AG09309 (cell line): ENCODE measurements at places on chromosomes 2 and 18.

DNA sequence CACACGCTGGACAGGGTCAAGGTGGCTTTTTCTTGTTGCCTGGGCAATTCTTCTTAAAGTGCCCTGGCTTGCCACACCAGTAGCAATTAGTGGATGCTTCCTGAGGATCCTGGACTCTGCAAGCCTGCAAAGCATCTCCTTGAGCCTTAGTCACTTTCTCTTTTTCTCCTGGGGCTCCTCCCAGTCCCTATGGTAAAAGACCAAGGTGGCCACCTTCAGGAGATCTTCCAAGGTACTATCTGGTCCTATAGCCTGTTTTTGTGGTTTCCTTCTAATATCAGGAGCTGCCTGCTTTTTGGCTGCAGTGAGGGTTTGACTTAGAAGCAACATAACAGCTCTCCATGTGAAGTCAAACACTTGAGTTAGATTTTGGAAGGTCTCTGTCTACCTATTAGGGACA is 33.3 kb upstream of the GMCL1 start:
- DNase-seq, result no peak

GRCh38 chr18:69444221-69444620 is 43.5 kb downstream of the DOK6 start:
- peak; percentile 10 for DNase-seq

- no peak for DNase-seq
Measured at GRCh38 chr2:169285531-169286235, 76.7 kb downstream of the LRP2 start.

GRCh38 chr2:174106736-174107135 is 141.6 kb upstream of the SP3 start:
- DNase-seq, result no peak

GRCh38 chr2:104774631-104775030 is 79.3 kb upstream of the POU3F3 start:
- DNase-seq, result no peak

- DNase-seq, result no peak
Measured at GRCh38 chr18:79789901-79790890, 7.5 kb upstream of the KCNG2 start.

DNA sequence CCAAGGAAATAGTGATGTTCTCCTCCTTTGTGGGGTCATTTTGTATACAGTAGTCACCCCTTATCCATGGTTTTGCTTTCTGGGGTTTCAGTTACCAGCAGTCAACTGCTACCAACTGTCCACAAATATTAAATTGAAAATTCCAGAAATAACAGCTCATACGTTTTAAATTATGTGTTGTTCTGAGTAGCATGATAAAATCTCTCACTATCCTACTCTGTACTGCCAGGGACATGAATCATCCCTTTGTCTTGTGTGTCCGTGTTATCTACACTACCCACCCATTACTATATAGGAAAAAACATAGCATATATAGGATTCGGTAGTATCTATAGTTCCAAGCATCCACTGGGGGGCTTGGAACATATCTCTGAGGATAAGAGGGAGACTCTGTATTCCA is 120.9 kb upstream of the DCC start:
- DNase-seq, result no peak

- DNase-seq, result no peak
Measured at GRCh38 chr18:53543711-53544110, 680.8 kb downstream of the MBD2 start.

GRCh38 chr2:55999790-56000189 is 76.2 kb upstream of the EFEMP1 start:
- peak; percentile 25 for DNase-seq

- DNase-seq, result no peak
Measured at GRCh38 chr2:240302933-240303595, 132.4 kb upstream of the GPC1 start.

- no peak for DNase-seq
Measured at GRCh38 chr2:238589591-238590460, 163.1 kb downstream of the ASB1 start.

DNA sequence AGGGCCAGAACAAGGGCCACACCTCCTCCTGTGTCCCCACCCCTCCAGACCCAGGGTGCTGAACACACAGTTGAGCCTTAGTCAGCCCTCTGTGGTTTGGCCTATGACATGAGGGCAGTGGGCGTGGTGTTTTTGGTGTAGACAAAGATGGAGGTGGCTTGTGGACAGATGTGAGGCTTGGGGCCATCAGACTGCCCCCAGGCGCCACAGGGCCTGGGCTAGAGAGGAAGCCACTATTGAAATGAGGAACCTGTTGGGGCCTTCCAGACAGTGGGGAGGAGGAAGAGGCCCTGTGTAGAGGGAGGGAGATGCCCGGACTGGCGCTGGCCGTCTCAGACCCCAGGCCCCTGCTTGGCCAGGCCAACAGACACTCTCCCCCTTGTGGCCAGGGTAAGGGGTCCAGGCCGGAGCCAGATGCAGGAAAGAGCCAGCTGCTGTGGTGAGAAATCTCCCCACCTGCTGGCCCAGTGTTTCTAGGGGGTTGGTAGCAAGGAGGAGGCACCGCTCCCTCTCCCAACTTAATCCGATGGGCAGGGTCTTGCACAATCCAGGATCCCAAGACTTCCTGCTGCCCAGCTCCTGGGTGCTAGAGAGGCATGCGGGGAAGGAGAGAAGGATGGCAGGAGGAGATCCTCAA is 53.8 kb downstream of the SMAD7 start:
- DNase-seq, result no peak

GRCh38 chr2:1511455-1511854 is 98.2 kb downstream of the TPO start:
- DNase-seq, result no peak

GRCh38 chr2:189913821-189914220 is 129.6 kb downstream of the PMS1 start:
- no peak for DNase-seq

- peak; percentile 29 for DNase-seq
Measured at GRCh38 chr18:30280861-30281470, 761.6 kb downstream of the DSC3 start.

GRCh38 chr18:62183578-62184195 is 3.2 kb downstream of the PIGN start:
- peak; percentile 18 for DNase-seq

DNA sequence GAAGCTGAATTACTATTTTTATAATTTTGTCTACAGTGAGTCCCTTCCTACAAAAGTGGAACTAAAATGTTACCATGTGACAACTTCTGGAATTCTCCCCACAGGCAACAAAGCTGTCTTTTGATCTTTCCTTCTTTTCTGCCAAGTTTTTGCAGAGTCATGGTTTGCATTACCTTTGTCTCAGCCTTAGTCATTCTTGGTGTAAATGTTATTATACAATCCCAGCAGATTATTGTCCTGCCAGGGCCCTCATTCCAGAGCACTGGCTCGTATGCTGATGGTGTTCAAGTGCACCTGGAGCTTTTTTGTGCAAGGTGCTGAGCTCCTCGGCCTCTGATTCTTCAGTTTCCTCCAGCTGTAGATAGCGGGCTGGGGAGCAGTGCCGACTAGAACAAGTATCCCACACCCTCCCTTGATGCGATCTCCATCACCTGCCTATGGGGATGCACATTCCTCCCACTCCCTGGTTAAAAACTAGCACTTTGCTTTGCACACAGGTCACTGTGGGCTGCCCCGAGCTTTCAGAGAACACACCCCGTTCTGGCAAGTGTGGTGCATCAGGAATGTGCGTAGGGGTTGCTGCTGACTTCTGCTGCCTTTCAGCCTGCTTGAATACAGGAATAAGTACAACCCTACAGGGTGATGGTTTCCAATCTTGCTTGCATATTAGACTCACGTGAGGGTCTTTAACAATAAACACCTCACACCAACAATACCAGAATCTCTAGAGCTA is 263.6 kb downstream of the RNF144A start:
- no peak for DNase-seq

DNA sequence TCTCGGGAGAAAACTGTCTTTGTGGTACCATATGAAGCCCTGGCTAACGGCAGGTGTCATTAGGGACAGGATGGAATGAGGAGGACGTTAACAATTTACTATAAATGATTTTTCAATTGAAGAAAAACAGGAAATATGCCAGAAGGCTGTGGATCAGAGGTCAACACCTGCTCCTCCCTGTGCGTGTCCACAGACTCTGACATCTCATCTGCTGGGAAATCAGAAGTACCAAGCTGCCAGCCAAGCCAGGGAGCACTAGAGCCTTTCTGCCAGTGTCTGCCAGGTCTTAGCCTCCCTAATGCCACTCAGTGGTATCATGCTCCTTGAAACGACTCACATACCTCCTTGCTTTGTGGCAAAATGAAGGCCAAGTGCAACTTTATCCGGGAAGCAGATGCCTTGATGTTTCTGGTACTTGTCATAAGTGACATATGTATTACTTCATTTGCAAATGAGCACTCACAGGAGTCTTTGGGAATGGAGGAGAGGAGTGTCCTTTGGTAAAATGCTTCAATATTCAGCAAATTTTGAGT is 541.1 kb downstream of the SATB2 start:
- no peak for DNase-seq

DNA sequence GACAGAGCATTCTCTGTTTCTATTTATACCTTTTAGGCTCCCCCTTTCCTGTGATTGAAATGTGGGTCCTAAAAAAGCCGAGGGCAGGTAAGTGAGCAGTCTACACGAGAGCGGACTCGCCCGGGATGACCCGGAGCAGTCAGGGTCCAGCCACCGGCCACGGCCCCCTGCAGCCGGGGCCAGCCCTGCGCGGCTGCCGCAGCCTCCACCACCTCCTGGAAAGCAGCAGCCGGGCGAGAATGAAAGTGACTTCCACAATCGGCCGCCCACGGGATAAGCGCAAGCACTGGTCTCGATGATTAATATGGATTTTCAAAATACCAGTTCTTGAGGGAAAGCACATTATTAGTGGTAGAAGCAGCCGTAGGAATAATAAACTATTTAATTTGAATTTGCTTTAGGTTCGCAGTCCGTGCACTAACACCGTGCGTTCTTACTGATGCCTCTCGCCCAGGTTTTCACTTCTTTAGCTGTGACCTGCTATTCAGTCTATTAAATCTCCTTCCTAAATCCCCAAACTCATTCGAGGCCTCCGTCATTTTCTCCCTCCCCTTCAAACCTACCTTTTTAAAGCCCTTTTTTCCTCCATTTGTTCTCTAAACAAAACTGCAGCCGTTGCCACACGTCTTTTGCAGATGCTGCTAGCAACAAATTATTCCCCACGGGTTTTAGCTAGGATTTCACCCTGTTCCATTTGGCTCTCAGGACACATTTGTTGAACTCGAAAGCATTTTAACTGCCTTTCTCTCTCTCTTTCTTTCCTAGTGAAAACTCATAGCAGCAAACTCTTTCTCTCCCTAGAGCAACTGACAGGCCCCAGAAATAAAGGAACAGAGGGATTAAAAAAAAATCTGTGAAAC is 1015.1 kb upstream of the PIK3C3 start:
- no peak for DNase-seq

DNA sequence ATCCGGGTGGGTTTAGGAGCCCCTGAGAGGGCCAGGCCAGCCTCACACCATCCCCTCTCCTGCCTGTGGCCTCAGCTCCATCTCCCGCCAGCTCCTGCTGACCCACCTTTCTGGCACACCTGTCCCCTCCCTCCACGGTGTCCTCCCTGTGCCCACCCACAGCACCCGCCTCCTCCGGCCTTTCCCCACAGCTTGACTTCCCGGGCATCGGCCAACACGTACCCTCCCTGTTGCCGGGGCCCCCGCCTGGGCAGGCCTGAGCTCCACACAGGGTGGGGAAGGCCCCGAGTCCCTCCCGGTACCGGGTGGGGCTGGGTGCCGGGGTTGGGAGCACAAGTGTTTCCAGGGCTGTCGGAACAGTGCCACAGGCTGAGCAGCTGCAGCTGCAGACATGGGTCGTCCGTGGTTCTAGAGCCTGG is 6.5 kb downstream of the GPC1 start:
- no peak for DNase-seq

- no peak for DNase-seq
Measured at GRCh38 chr2:200211643-200212042, 94.8 kb upstream of the SPATS2L start.

GRCh38 chr18:8051453-8051852 is 484.3 kb downstream of the PTPRM start:
- DNase-seq, result no peak

GRCh38 chr18:22639561-22639960 is 221.8 kb upstream of the CTAGE1 start:
- DNase-seq, result no peak

DNA sequence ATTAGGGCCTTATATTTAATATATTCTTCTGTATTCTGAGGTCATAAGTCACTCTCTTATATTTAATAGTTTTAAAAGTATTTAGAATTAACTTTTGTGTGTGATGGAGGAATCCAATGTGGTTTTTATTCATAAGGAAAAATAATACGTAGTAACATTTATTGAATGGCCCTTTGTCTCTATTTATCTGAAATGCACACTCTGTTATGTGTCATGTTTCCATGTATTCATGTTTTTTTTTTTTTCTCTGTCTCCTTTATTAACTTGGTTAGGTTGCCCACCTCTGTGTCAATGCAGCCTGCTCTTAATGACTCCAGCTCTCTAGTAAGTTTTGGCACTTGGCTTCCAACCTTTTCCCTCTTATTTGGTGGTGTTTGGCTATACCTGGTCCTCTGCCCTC is 33.8 kb downstream of the RNF144A start:
- no peak for DNase-seq

DNA sequence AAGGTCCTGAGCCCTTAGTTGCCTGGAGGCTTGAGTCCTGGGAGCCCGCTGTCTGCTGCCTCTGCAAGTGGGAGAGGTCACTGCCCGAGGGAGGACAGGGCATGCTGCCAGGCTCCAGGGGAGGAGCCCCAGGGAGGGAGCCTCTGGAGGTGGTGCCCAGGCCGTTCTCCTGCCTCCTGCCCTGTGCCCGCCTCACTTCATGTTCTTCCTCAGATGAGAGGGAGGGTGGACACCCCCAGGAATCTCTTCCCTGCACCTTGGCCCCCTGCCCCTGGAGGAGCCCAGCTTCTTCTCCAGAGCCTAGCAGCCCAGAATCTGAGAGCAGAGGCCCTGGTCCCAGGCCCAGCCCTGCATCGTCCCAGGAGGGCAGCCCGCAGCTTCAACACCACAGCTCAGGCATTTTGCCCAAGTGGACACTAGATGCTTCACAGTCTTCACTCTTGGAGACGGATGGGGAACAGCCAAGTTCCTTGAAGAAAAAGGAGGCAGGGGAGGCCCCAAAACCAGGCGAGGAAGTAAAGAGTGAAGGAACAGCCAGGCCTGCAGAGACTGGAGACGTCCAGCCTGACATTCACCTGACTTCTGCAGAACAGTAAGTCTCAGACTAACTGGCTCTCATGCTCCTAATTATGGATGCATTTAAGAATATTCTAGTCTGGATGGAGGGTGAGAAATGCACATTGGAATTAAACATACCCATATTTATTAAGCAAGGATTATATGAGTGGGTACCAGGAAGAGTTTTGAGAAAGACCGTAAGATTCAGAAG is 12.1 kb downstream of the PSD4 start:
- DNase-seq, result no peak

DNA sequence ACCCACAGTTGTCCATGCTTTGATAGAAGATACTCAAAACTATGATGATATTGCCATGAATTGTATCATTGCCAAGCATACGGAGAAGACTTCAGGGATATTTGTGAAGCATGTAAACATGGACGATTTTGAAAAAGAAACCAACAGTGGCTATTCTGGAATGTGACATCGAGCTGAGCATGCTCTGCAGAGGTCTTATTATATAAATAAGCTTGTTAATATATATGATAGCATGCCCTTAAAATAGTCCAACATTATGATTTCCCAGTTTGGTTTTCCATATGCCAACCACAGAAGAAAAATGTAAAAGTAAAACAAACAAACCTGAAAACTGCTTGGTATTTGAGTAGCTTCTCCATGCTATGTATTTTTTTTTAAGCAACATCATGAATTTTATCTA is 159.1 kb downstream of the LNPK start:
- DNase-seq, result no peak
